ENCODE measurements at places on chromosomes 2 and 18.

DNA sequence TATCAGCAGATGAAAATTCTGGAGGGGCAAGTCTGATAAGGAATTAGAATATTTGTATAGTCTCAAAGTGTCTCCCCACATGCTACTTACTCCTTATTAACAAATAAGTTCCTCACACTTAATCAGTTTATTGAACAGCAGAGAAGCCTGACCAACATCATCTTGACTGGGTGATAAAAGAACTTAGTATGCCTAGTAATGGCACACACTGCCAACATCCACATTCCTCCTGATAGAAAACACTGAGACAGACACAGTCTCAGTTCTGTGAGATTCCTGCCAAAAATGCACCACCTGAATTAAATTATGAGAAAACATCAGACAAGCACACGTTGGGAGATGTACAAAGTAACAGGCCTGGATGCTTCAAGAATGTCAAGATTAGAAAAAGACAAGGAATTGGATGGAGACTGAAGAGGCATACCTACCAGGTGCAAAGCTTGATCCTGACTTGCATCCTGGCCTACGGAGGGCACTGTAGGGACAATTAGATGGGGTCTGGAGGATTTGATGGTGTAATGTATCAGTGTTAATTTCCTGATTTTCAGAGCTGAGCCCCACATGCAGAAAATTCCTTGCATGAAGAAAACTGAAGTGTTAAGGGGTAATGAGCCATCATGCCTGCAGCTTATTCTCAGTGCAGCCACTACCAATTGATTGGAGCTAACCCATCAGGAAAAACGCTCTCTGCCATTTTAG lies 200.4 kb upstream of the SH3BP4 start:
- DNase-seq: no peak

- no peak for DNase-seq
Measured at GRCh38 chr2:191247381-191248057, 2.3 kb downstream of the MYO1B start.

DNA sequence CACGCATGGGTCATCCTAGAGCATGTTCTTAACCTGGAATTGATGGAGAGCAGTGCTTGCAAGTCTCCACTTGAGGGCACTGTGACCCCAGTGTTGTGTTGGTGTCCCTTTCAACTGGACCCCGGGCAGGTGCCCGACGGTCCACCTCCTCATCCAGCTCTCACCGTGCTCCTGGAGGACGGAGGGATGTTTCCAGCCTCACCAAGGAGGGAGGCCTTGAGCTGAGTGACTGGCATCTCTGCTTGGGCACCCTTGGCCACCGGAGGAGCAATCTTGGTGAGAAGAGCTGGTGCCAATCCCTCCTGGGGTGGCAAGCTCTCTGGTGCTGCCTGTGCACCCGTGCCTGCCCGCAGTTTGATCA lies 45.4 kb upstream of the ASB18 start:
- DNase-seq: no peak

- no peak for DNase-seq
Measured at GRCh38 chr2:142714600-142714999, 162.9 kb upstream of the KYNU start.

DNA sequence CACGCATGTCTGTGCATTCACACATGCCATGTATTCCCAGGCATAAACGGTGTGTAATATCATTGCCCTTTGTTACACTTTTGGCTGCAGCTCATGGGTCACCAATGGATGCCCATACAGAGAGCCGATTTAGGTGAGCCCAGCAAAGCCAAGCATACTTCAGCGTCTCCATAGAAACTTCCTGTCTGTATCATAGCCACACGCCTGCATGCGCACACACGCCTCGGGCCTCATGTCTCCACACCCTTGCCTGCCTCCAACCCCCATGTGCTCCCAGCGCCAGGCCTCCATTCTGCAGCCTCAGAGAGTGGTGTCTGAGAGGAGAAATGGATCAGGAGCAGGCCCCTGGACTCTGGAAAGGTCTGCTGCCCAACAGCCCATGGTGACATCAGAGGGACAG lies 33.5 kb upstream of the SELENOI start:
- DNase-seq: no peak

DNA sequence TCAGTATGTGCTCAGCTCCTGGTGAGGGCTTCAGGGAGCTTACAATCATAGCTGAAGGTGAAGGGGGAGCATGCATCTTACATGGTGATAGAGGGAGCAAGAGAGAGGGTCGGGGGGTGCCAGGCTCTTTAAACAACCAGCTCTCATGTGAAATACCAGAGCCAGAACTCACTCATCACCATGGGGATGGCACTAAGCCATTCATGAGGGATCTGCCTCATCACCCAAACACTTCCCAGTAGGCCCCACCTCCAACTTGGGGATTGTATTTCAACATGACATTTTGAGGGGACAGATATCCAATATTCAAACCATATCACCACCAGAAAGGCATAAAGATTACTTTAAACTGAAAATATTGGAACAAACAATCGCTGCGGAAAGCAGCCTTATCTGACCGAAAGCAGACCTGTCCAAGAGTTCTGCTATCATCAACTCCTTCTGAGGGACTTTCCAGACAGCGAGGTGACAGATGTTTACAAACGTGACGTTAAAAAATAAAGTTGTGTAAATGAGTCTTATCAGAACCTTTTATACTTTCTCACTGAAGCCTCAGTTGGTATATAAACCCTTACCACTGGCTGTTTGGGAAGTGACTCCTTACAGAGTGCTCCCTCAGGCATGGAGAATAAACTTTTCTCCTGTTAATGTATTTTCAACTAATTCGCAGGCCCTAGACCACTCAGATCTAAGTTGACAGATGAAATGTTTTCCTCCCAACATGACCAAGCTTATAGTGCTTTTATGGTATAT lies 35.5 kb upstream of the PTH2R start:
- no peak for DNase-seq

DNA sequence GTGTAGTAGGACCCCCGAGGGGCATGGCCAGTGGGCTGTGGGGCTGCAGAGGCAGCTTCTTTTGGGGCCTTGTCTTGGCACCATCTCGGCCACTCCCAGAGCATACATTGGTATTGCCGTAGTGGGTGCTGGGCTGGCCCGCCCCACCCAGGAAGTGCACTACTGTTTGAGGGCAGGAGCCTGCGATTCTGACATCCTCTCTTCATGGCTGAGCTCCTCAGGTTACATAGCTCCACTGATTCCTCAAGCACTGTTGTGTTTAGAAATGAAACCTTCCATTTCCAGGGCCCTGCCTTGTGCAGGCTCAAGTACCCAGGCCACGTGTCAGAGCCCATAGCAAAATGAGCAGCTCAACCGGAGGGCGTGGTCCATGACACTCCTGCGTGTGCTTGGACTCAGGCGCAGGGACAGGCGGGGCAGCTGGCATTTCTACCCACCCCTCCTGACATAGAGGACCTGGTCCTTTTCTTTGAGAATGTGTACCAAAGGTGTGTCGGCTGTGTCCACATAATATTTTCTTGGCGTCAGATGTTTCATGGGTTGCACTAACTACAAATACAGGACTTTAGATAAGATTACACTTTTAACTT lies 67.9 kb downstream of the DGKD start:
- peak; percentile 46 for DNase-seq

DNA sequence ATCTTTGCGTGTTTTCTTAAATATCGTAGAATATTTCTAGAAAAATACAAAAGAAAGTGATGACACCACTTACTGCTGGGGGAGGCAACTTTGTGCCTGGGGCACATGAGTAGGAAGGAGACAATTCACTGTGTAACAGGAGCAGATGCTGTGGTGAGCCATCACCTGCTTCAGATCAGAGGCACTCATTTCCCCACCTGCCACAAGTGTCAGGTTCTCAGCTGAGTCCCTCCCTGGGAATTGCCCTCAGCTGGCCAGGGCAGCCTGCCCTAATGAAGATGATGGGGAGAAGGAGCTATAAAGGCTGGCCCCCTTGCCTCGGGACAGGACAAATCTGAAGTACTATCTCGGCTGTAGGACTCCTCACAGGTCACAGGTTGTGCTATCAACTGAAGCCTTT lies 322.8 kb downstream of the STK39 start:
- no peak for DNase-seq

DNA sequence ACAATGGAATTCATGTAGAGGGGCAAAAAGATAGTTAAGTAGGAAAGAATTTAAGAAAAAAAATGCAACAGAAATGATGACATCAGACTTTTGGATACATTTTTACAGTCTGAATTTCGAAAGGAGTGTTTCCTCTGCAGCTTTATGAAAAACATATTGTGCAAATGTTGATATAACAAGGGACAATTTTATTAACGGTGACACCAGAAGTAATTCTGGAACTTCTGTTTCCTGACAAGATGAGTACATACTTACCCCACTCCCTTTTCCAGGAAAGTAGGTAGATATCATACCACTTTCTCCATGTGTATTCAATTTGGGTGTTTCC lies 369.6 kb downstream of the FBXO15 start:
- DNase-seq: no peak

- no peak for DNase-seq
Measured at GRCh38 chr18:51121597-51121857, 76.0 kb downstream of the MEX3C start.

DNA sequence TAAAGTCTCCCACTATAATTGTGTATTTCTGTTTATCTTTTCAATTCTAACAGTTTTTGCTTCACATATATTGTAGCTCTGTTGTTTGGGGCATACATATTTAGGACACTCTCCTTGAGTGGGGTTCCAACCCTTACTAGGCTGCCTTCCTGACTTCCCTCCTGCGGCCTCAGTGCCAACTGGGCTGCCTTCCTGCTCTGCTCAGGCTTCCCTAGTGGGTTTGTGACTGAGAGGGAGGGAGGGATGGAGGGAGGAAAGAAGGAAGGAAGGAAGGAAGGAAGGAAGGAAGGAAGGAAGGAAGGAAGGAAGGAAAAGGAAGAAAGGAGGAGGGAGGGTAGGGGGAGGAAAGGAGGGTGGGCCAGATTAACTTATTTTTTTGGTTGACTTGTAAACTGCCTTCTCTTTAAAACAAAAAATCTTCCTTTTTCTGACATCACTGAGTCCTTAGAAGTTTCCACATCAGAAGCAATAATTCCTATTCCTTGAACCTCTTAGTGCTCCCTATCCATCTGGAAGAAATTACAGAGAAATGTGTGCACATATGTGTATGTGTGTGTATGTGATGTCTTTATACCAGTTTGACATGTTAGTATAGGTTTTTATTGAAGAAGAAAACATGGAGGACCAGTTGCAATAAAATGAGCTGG lies 145.4 kb upstream of the PGAP1 start:
- no peak for DNase-seq

GRCh38 chr2:130808482-130809268 lies 28.0 kb upstream of the ARHGEF4 start:
- no peak for DNase-seq

- DNase-seq: no peak
Measured at GRCh38 chr2:110707386-110707965, 24.9 kb upstream of the ACOXL start.

GRCh38 chr2:95333888-95334338 lies 36.8 kb downstream of the KCNIP3 start:
- DNase-seq: no peak

- DNase-seq: no peak
Measured at GRCh38 chr2:235157746-235158482, 206.1 kb downstream of the SH3BP4 start.

- DNase-seq: no peak
Measured at GRCh38 chr18:79413426-79413825, 17.7 kb downstream of the NFATC1 start.

- DNase-seq: no peak
Measured at GRCh38 chr2:67650291-67651133, 253.4 kb downstream of the ETAA1 start.

DNA sequence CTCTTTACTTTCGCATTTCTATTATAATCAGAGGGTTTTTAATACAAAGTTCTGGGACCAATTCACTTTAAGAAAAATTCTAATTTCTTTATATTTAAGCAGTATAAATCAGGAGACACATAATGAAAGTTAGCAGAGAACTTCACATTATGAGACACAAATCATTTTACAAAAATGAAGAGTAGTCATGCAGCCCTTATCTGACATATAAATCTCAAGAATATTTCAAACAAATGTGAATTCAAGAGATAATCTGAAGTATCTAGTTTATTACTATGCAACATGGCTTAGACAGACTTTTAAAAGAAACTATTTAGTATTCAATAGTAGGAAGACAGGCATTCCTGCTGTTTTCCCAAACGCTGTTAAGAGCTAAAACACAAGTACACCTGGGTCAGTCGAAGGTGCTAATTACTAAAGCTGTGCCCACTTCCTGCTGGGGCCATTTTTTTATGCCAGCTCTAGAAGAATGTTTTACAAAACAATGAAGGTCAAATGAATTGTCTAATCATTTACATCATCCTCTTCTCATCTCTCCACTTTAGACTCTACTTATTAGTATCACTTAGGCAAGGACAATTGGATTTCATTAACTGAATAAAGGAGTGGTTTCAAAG lies 40.2 kb downstream of the CWC22 start:
- no peak for DNase-seq

DNA sequence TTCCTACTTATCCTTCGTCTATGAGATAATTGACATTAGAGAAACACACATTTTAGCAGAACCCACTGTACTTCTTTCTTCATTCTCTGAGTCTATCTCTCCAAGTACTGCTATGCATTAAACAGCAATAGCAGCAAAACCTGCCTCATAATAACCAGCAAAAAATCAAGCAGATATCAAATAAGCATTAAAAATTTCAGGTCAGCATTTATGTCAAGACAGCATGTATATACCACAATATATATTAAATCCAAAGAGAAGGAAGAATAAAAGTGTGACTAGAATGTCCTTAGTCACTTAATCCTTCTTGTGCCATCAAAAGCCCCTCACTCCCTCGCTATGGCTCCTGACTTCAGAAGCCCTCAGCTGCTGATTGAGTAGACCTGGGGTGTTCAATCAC lies 131.3 kb downstream of the MGAT5 start:
- no peak for DNase-seq

- DNase-seq: no peak
Measured at GRCh38 chr2:97749581-97749980, 36.2 kb downstream of the ZAP70 start.

- DNase-seq: no peak
Measured at GRCh38 chr2:46342566-46343315, 45.5 kb downstream of the EPAS1 start.

DNA sequence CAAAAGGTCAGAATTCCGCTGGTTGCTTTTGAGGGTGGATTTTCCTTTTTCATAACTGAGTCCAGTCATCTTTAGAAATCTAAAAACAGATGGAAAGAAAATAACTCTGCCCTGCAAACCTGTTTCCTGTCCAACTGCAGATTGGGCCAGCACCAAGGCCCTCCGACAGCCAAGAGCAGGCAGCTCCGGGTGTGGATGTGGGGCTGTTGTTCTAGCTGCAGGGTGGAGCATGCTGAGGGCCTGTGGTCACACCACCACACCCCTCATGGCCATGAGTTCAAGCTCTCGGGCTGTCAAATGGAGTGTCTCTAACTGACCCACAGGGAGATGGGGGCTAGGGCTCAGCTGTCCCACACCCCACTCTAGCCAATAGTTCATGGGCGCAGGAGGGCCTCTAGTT lies 69.3 kb upstream of the BZW1 start:
- DNase-seq: no peak

- no peak for DNase-seq
Measured at GRCh38 chr2:156430980-156431358, 5.2 kb upstream of the GPD2 start.

DNA sequence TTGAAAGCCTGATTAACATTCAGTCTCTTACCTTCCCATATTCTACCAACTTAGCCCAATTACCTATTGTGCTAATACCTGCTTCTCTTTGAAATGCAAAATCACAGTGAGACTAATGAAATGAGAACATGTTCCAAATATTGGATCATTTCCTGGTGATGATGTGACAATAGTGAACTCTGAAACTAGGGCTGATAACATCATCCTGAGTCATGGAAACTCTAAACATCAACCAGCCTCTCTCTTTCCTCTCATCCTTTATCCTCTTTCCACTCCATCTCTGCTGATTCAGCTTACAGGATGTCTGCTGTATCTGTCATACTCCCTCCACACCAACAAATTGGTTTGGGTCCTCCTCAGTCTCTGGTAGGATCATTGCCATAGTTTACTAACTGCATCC lies 98.8 kb upstream of the NCKAP5 start:
- no peak for DNase-seq

All from T follicular helper cell (primary cell).